Head of caudate nucleus (tissue), 42 donors: ENCODE measurements at places on chromosomes 12 and 14.

- peak; percentile 71 for DNase-seq
These were observed 26.5 kb upstream of the TAMALIN start for GRCh38 chr12:51980051-51980808.

DNA sequence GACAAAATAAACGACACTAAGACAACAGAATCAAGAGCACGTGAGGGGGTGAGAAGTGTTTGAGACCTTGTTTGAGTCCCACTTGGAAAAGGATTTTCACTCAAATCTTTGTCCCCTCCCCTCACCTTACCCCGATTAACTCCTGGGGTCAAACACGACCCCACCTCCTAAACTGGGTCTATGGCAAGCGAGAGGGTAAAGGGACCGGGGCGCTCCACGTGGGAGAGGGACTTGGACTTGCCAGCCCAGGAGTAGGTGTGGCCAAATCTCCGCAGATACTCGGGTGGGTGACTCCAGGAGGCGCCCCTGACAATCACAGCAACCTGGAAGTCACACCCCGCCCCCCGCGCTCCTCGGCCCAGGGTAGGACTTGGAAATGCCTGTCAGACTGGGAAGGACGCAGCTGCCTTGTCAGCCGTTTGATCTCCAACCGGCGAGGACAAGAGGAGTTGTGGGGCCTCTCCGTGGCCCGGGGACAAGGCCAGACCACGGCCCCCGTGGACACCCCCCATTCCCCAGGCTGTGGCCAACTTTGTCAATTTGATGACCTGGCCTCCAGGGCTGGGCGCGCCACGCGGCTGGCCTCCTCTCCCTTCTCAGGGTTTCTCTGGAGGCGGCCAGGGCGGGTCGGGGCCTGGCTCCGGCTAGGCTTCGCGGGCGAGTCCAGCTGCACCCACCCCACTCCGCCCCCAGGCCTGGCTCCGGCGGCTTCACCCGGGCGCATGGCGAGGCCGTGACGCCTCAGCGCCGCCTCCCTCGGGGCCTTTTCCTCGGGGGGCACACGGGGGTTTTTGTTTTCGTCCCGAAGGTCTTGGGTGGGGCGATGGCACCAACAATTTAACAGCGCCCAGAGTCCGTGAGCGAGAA is 1.1 kb upstream of the BCL11B start:
- DNase-seq, result no peak

DNA sequence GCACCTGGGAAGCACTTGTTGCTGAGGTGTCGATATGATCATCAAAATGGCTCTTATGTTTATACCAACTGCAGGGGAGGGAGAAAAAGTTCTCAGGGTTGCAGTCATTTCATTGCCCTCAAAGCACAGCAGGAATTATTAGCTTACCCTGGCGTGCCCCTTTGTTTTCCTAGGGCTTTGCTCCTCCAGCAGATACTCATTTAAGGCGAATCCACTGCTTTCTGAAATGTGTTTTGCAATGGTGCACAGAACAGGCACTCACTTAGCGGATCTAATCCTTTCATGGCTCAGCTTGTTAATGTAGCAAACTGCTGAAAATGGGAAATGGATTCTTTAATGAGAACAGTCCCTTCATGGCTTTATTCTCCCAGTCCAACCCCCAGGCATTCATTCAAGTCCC is 76.7 kb downstream of the NKX2-1 start:
- no peak for DNase-seq

- DNase-seq, result no peak
These were observed 98.3 kb downstream of the RTN1 start for GRCh38 chr14:59772233-59772632.

DNA sequence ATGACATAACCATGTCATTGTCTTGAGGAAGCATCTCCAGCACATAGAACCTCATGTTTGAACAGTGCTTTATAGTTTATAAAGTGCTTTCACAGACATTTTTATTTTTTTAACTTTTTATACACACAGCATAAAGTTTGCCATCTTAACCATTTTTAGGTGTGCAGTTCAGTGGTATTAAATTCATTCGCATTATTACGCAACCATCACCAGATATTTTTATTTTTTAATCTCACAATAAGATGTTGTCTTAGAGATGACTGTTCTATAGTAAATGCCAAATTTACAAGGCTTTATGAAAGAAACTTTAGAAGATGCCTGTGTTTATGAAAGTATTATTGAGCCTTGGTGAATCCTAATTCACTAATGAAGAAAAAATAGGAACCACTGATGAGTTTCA is 19.9 kb downstream of the CYP46A1 start:
- DNase-seq, result no peak

DNA sequence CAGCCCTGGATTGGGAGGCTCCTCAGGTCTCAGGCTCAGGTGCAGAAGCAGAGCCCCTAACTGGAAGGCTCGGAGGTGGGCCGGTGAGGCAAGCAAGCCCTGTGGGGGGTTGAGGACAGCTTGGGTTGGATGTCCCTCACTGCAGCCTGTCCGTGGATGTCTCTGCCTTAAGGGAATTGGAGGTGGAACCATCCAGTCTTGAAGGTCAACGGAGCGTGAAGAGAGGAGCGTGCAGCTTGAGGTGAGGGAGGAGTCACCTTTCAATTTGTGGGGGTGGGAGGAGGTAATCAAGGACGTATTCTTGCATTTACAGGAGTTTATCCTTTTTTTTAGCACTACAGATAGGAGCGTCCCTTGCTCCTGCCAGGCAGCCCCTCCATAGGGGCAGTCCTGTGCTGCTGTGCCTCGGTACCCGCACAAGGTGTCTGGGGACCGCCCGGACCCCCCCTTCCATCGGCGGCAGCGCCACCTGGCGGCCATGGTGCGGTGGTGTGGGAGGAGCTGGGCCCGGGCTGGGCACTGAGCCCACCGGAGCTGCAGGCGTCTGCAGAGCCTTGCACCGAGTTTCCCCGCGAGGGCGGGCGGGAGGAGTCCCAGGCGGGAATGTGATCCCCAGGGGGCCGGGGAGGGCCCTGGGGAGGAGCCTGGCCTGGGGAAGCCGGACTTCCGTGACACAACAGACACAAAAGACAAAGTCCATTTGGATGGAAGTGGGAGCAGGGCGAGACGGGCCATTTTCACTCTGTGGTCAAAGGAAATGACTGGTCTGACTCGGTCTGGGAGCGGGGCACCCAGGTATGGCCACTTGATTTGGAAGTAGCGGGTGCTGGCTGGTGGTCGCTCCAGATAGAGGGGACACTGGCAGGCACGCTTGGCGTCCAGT is 864 bp downstream of the DNAJC22 start:
- peak; percentile 87 for DNase-seq

DNA sequence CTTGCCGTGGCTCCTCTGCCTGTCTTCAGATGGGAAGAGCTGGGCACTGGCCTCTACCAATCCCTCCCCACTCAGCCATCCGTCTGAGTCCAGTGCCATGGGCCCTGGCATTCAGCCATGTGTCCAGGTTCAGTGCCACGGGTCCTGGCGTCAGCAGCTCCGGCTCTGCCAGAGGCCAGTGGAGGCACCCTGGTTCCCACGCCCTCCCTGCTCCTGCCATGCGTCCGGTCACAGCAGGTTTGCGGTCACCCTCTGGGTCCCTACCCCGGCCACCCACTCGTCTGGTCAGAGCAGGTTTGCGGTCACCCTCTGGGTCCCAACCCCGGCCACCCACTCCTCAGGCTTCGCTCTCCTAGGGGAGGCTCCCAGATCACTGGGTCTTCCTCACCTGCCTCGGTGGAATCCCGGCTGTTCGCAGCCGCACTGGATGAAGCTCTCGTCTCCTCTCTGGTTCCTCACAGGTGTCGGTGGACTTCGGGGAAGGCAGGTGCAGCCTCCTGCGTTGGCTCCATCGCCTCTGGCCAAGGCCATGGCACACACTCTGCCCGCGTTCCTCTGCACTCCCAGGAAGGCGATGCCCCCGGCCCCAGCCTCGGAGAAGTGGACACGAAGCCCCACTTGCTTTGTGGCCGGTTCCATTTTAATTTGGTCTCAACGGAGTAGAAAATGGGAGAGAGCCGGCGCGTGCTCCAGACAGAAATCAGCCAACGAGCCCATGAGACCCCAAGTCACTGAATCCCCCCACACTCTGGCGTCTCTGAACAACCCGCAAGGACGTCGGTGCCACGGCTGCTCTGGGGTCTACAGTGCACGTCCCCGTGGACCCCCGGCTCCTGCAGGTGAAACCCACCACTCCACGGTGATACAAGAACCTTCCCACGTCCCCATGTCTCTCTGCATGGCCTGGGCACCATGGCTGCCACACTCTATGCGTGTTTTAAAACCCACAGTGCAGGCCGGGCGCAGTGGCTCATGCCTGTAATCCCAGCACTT is 47.8 kb upstream of the FBRSL1 start:
- no peak for DNase-seq

- peak; percentile 15 for DNase-seq
These were observed 26.5 kb upstream of the ACTN1 start for GRCh38 chr14:69005432-69006148.

- DNase-seq, result no peak
These were observed 77.0 kb upstream of the FOXN3 start for GRCh38 chr14:89493877-89494634.

GRCh38 chr12:14665354-14666348 is 30.7 kb downstream of the GUCY2C start:
- DNase-seq, result no peak

DNA sequence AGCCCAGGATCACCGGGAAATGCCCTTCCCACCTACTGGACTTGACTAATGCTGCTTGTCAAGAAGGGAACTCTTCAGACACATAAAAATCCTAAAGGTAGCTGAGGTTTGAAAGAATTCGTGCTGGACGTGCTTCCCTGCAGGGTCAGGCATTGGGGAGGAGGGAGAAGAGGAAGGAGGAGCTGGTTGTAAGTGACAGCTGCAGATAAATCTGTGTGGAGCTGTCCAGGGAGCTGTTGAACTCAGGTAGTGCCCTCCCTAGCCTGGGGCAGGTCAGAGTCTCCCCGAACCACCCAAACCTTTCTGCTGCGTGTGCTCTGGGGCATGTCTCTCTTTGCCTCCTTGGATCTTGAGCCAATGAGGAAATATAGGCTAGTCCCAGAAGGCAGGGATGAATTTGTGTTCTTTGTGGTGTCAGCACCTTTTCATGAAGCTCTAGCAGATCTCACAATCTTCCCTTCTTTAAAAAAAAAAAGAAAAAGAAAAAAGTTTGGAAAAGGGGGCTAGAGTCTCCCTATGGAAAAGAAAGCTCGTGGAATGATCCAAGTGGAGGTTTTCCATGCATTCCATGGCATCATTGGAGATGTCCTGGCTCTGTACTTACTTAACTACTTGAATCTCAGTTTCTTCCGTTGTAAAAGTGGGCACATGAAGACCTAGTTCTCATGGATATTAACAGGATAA is 23.6 kb upstream of the FOS start:
- DNase-seq, result no peak

- DNase-seq, result no peak
These were observed 131.6 kb upstream of the GRIN2B start for GRCh38 chr12:14113031-14113430.

GRCh38 chr12:54364413-54364812 is at the start of gene GPR84:
Gene GPR84, minus strand, starts transcription at chr12:54364486. Its CDS starts 635 bp downstream, at chr12:54363851.
- DNase-seq, result no peak

- DNase-seq, result no peak
These were observed 2.8 kb downstream of the TRHDE start for GRCh38 chr12:72274931-72275330.
